Stimulated activated CD8-positive, alpha-beta memory T cell treated with anti-CD3 and anti-CD28 coated beads, Interleukin-4, amount 100 ng/mL, for 4 hours (primary cell): ENCODE measurements at places on chromosomes 3 and 15.

DNA sequence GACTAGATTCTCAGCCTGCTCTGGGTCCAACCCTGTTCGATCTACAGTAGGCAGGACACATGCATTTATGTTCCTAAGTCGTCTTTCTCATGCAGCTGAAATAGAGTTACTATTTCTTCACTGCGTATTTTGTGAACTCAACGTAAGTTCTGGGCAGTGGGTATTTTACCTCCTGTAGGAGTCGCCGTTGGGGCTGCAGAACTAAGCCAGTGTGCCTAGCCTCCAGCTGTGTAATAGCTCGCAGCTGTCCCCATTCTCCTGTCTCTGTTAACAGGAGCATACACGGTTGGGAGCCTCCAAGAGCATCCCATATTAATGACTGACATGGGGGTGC, 58.4 kb upstream of the HRH1 start:
- no peak for DNase-seq

DNA sequence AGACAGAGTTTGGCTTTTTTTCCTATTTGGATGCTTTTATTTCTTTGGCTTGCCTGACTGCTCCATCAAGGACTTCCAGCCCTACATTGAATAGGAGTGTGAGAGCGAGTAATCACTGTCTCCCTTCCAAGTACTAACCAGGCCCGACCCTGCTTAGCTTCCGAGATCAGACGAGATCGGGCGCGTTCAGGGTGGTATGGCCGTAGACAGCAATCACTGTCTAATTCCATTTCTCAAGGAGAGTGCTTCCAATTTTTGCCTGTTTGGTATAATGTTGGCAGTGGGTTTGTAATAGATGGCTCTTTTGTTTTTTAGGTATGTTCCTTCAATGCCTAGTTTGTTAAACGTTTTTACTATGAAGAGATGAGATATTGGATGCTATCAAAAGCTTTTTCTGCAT, 125.0 kb upstream of the PEX5L start:
- DNase-seq, result no peak

- no peak for DNase-seq
Observed at GRCh38 chr3:126734106-126734723, 30.2 kb downstream of the CHCHD6 start.

- DNase-seq, result no peak
Observed at GRCh38 chr3:9770276-9770812, 597 bp upstream of the CAMK1 start.

DNA sequence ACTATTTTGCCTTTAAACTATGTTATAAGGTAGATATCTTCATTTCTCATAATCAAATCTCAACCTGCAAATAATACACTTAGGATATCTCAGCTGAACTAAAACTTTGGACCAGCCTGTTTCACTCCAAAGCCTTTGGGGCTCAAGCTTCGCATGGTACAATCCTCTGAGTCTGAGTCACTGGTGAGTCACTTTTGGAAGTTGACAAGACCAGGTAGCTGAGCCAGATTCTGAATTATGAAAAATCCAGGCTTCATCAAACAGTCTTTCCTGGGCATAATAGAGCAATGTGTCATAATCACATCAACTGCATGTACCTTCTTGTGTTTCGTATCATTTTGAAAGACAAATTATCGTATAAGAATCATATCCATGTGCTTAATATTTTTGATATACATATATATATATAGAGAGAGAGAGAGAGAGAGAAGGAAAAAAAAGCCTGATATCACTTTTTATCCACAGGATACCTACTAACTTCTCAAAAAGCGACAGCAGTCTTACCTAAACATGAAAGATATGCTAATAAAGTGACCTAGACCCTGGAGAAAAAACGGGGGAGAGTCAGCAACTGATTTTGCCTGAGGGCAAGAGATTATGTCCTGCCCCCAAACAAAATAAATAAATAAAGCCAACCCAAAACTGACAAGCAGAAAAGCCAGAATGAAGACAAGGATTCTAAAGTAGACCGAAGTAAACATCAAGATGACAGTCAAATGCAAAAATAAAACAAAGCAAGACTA, 263.9 kb upstream of the TGFBR2 start:
- DNase-seq, result no peak

- no peak for DNase-seq
Observed at GRCh38 chr3:128007033-128007424, 45.2 kb upstream of the SEC61A1 start.

GRCh38 chr3:52872245-52872644, 25.1 kb downstream of the STIMATE start:
- no peak for DNase-seq
